Neural crest cell (in vitro differentiated cells): ENCODE measurements at places on chromosomes 16 and 17. TPM values are rescaled to one million over a fixed set of nuclear protein-coding genes. Genes with fewer than 3 reads are reported as not detected.

RAP1GAP2 gene
- total RNA-seq = 0.84 and 1.0 TPM in 2 replicates

CLEC19A gene
- total RNA-seq = not detected in 2 replicates

ZFHX3 gene
- 40.1 and 46.0 TPM in 2 replicates for total RNA-seq

LGALS9 gene
- total RNA-seq = 0.84 and 2.1 TPM in 2 replicates

EVPL gene
- not detected in 2 replicates for total RNA-seq

ZNF385C gene
- total RNA-seq = 1.3 and 1.7 TPM in 2 replicates
